Thoracic aorta (tissue), 2 donors: ENCODE measurements at places on chromosomes 5 and 9. TPM values are rescaled to one million over a fixed set of nuclear protein-coding genes. Genes with fewer than 3 reads are reported as not detected.

- H3K4me3 ChIP-seq = no peak overlapping the region
- H3K36me3 ChIP-seq = no peaks in the 10 kb centered on the region
- no peak overlapping the region for H3K27ac ChIP-seq
- DNase-seq = no peak
- H3K4me1 ChIP-seq = no peaks in the 10 kb centered on the region
Observed at GRCh38 chr5:141742866-141743851, 61.1 kb upstream of the ARAP3 start.

Gene LCN15
- not detected for total RNA-seq

Gene GGTA1
- total RNA-seq = 102 TPM

DNA sequence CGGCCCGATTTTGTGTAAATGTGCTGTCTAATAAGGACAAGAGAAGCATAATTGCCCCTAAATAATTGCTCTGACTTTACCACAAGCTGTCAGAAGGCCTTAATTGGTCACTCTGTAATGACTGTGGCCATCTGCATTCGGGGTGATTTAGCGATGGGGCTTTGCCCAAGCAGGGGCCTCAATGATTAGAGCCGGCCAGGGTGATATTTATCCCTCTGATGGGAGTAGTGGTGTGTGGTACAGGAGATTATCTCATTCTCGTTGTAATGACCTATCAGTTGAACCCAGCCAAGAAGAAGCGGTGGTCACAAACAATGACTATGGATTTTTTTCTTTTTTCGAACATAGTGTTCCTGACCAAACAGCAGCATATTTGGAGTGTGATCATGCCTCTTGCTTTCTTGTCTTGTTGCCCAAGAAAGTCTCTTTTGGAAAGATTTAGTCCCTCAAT, 72.0 kb upstream of the SAP30L start:
- DNase-seq = no peak
- no peaks in the 10 kb centered on the region for H3K36me3 ChIP-seq
- peaks cover 39% of the 10 kb centered on the region for H3K4me1 ChIP-seq

Gene ENTREP1
- 2.1 TPM for total RNA-seq

Gene SLC1A1
- total RNA-seq = 3.7 TPM

DNA sequence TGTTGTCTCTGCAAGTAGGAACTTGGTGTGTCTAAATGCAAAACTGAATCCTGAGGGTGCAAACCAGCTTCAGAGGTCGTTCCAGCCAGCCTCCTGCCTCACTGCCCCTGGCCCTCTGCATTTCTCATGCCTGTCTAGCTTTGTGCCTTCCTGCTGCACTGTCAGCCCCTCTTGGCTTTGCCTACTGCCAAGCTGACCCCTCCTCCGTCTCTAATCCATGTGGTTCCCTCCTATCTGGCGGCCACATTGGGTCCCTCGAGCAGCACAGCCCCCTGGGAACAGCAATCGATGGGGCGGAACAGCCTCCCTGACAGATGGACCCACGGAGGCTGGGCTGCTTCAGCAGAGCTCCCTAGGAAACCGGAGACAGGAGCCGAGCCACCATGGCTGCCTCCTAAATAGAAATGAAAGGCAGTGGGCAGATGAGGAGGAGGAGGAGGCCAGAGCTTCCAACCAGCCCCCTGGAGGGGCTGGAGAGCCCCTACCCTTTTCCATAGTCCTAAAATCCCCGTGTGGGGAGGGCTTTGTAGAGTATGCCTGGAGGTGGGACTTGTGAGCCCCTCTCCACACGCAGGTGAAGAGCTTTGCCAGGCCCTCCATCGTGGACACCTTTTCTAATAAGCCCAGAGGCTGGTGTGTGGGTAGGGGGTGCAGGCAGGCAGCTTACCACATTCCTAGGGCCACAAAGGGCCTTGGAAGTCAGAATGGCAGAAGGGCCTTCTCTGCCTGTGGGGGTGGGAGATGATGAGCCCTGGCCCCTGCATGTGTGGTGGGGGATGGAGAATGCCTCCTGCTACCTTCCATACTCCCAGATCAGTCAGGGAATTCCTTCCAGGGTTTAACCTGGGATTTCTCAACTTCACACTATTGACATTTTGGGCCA, 9.2 kb upstream of the CXXC5 start:
- peaks cover 40% of the 10 kb centered on the region for H3K4me1 ChIP-seq
- DNase-seq = no peak
- peak overlapping the region; percentile 83 for H3K4me3 ChIP-seq
- H3K36me3 ChIP-seq = no peaks in the 10 kb centered on the region
- no peaks in the 10 kb centered on the region for H3K27me3 ChIP-seq
- peak overlapping the region; percentile 76 for H3K27ac ChIP-seq

Gene KCTD16
- 0.35 TPM for total RNA-seq

Gene FRRS1L
- 1.1 TPM for total RNA-seq

GRCh38 chr9:114925672-114926071, 4.7 kb downstream of the TNFSF8 start:
- DNase-seq = no peak
- peaks cover 10% of the 10 kb centered on the region for H3K4me1 ChIP-seq
- no peak overlapping the region for H3K27ac ChIP-seq
- H3K36me3 ChIP-seq = no peaks in the 10 kb centered on the region
- H3K27me3 ChIP-seq = no peaks in the 10 kb centered on the region
- H3K4me3 ChIP-seq = no peak overlapping the region

- no peaks in the 10 kb centered on the region for H3K36me3 ChIP-seq
- no peaks in the 10 kb centered on the region for H3K27me3 ChIP-seq
Observed at GRCh38 chr9:96219026-96219899, 82.7 kb downstream of the HSD17B3 start.

Gene TOR1A
- 36.1 TPM for total RNA-seq

Gene NR3C1
- 58.1 TPM for total RNA-seq

DNA sequence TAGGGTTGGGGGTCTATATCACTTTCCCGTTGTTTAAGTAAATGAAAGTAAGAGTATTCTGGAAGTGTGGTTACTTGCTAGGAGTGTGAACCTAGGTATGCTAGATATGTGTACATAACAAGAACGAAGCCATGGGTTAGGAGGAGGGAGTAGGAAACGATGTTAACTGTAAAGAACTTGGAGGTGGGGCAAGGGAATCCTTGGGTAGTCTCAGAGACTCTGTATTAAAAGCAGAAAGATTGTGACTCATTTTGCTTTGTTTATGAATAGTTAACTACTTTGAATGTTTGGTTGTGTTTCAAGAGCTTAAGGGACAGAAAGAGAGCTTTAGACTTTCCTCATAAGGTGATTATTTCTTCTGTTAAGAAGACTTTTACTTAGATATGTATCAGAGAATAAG, 59.9 kb downstream of the TMEM252 start:
- no peaks in the 10 kb centered on the region for H3K27me3 ChIP-seq
- H3K4me1 ChIP-seq = peaks cover 41% of the 10 kb centered on the region
- no peak overlapping the region for H3K27ac ChIP-seq
- H3K4me3 ChIP-seq = no peak overlapping the region
- no peak for DNase-seq

DNA sequence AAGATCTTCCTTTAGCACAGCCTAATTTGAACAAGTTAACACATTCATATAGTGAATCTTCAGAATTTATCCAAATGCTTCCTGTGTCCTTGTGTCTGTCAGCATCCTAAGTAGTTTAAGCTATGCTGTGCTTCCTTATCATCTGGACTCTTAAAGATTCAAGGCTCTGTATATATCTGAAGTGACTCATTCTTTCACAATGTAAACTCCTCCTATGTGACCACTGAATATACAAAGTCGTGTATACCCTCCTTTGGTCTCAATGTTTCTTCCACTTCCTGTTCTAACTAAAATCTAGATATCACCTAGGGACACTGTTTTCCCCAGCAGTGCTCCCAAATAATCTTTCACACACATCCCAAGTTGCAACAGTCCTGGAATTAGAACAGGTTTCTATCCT, 935.7 kb upstream of the NUDT12 start:
- DNase-seq = no peak
- no peaks in the 10 kb centered on the region for H3K36me3 ChIP-seq
- no peak overlapping the region for H3K4me3 ChIP-seq
- no peaks in the 10 kb centered on the region for H3K27me3 ChIP-seq

DNA sequence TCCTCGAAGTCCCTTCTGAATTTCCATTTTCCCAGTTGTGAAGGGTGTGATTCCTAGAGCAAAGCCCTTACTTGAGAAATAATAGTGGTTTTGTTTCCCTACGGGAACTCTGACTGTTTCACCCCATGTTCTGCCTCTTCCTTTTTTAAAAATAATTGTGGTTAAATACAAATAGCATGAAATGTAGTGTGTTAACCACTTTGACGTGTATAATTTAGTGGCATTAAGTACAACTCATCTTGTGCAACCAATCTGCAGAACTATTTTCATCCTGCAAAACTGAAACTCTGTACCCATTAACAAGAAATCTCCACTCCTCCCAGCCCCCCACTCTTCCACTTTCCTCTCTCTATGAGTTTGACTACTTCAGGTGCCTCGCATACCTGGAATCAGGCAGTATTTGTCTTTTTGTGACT, 35.6 kb upstream of the HAND1 start:
- H3K36me3 ChIP-seq = no peaks in the 10 kb centered on the region
- H3K4me1 ChIP-seq = no peaks in the 10 kb centered on the region
- DNase-seq = no peak

DNA sequence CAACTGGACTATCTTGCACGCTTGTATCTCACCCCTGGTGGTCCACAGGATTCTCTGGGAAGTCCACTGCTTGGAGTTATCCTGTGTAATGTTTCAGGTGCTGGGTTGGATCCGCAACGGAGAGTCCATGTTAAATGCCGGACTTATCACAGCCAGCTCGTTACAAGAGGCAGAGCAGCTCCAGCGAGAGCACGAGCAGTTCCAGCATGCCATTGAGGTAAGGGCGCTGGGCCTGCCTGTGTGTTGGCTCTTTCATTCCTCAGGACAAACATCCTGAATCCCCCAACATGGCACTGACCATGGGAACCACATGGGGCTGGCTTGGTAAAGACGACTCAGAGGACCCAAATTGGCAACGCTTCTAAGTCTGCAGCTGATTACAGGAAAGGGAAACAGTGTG, 214.8 kb upstream of the OTULINL start:
- H3K27me3 ChIP-seq = no peaks in the 10 kb centered on the region
- no peaks in the 10 kb centered on the region for H3K4me1 ChIP-seq
- no peak overlapping the region for H3K4me3 ChIP-seq
- H3K36me3 ChIP-seq = peaks cover 53% of the 10 kb centered on the region
- no peak for DNase-seq

- DNase-seq = no peak
- H3K36me3 ChIP-seq = no peaks in the 10 kb centered on the region
- no peak overlapping the region for H3K27ac ChIP-seq
- no peaks in the 10 kb centered on the region for H3K4me1 ChIP-seq
- no peak overlapping the region for H3K4me3 ChIP-seq
Observed at GRCh38 chr9:120344230-120344629, 235.7 kb downstream of the CDK5RAP2 start.

DNA sequence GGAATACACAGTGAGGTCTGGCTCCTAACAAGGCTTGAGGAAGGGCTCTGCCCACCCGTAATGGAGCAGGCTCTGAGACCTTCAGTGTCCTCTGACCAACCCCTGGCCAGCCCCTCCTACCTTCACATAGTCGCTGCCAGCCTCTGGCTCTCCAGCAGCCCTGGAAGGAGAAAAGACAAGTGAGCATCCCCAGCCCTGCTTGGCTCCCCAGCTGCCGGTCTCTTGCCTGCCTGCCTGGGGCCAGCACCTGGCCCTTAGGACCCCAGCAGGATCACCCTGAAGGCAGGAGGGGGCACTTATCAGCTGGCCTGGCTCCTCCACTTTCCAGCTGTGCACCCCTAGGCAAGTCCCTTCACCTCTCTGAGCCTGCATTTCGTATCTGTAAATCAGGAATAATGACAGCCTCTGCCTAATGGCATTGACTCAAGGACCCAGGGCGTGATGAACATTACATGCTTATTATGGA, 16.9 kb downstream of the SH2D3C start:
- H3K27ac ChIP-seq = no peak overlapping the region
- H3K36me3 ChIP-seq = no peaks in the 10 kb centered on the region
- no peaks in the 10 kb centered on the region for H3K27me3 ChIP-seq

GRCh38 chr9:94140418-94140780, 56.1 kb downstream of the PTPDC1 start:
- DNase-seq = no peak
- peaks cover 79% of the 10 kb centered on the region for H3K4me1 ChIP-seq
- H3K27ac ChIP-seq = peak overlapping the region; percentile 95

Gene SPATA31D4
- total RNA-seq = not detected

DNA sequence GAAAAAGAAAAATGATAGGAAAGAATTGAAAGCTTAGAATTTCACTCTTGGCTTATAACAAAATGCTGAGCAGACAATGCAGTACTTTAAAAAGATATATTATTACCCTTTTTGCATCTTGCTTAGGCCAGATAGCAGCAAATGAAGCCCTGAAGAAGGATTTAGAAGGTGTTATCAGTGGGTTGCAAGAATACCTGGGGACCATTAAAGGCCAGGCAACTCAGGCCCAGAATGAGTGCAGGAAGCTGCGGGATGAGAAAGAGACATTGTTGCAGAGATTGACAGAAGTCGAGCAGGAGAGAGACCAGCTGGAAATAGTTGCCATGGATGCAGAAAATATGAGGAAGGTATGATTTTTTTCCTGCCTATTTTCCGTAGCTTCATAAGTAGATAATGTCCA, 50.8 kb downstream of the CNTRL start:
- no peak for DNase-seq
- no peaks in the 10 kb centered on the region for H3K27me3 ChIP-seq
- H3K36me3 ChIP-seq = no peaks in the 10 kb centered on the region
- no peak overlapping the region for H3K27ac ChIP-seq

DNA sequence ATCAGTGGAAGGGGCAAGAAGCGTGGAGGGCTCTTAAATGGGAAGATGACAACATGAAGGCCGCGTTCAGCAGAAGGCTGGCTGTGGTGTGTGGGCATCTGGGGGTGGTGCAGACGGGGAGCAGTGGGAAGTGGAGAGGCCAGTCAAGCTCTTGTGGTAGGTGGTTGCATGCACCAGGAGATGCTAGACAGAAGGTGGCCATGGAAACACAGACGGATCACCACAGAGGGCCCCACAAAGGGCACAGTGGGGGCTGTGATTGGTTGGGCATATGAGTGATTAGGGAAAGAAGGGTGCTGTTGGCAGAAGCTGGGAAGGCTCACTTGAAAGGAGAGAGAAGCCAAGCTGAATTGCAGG, 14.7 kb downstream of the MTMR12 start:
- no peak overlapping the region for H3K4me3 ChIP-seq
- peaks cover 8% of the 10 kb centered on the region for H3K36me3 ChIP-seq
- no peaks in the 10 kb centered on the region for H3K4me1 ChIP-seq
- no peak overlapping the region for H3K27ac ChIP-seq

GRCh38 chr5:180313677-180314505, 22.0 kb upstream of the MAPK9 start:
- H3K36me3 ChIP-seq = no peaks in the 10 kb centered on the region
- no peak overlapping the region for H3K27ac ChIP-seq

DNA sequence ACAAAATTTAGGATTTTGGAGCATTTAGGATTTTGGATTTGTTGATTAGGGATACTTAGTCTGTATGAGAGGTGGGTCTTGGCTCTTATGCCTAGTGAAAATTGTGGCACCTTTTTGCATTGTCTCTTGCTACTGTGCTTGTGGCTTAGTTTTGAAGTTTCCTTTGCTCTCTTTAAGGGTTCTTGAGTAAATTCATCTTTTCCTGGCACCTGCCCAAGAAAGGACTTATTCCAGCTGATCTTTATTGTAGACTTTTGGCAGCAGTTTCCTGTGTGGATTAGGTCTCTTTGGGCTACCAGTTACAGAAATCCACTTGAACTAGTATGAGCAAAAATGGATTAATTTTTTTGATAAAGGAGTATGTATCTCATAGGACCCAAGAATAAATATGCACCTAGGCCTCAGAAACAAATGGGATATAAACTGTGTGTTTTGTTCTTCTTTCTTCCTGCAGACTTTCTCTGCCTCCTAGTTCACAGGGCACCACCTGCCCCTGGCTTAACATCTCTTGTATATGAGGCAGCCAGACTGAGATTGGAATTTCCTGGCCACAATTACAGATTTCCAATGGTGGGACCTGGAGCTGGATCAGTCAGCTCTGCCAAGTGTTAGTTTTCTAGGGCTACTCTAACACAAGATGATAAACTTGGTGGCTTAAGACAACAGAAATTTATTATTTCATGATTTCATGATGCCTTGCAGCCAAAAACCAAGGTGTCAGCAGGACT, 44.6 kb downstream of the FOCAD start:
- no peak for DNase-seq
- H3K4me3 ChIP-seq = no peak overlapping the region
- no peak overlapping the region for H3K27ac ChIP-seq
- peaks cover 3% of the 10 kb centered on the region for H3K36me3 ChIP-seq
